Left ventricle myocardium superior (tissue), 1 donor: ENCODE measurements at places on chromosomes 7 and 10. TPM values are rescaled to one million over a fixed set of nuclear protein-coding genes. Genes with fewer than 3 reads are reported as not detected.

DNA sequence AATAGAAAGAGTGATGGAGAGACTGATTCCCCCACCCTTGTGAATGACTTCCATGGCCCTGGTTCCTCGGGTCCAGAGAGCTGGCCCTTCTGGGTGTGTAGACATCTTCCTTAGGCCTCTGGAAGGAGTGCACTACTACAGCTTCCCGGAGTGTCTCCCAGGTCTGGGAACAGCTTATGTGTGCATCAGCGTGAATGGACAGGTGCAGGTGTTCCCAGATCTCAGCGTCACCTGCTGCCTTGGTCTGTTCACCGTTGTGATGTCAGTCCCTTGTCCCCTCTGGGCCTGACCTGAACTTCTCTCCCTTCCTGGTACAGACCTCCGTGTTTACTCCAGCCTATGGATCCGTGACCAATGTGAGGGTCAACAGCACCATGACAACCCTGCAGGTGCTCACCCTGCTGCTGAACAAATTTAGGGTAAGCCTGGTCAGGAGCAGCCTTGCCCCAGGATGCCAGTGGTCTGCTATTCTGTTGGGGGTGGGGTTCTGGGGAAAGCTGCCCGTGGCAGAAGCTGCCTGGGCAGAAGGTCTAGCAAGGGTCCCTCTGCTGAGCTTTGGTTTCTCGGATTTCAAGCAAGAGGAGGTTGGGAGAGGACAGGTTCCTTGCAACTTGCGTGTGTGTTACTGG lies 10.5 kb upstream of the DEPP1 start:
- no peak for DNase-seq

- DNase-seq, result no peak
Measured at GRCh38 chr7:96495751-96496216, 173.9 kb upstream of the SLC25A13 start.

- no peak for DNase-seq
Measured at GRCh38 chr10:18418541-18419215, 232.7 kb downstream of the NSUN6 start.

FGFR2 gene
- 0.17 TPM for total RNA-seq

DNA sequence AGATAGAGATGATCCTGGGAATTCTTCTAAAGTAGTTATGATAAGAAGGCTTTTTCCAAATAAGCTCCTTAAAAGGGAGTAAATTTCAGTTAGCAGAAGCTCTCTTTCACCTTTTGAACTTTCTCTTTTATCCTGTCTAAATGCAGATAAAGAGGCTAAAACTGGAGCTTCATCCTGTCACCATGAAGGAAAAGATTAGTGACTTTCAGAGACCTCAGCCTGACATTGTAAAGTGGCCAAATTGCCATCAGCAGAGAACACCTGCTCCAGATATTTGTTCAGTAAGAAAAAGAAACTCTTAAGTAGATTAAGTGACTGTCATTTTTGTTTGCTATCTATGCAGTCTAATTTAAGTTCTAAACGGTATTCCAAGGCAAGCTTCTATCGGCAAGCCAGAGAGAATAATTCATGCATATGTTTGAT lies 18.3 kb downstream of the VWDE start:
- DNase-seq, result no peak

DNA sequence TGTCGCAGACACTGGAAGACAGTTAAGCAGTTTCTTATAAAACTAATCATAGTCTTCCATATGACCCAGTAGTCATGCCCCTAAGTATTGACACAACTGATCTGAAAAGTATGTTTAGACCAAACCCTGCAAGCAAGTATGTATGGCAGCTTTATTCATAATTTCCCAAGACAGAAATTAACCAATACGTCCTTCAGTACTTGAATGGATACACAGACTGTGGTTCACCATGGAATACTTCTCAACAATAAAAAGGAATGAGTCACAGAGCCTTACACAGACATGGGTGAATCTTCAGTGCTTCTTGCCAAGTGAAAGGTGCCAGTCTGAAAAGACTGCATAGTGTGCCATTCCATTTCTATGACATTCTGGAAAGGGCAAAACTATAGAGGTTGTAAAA lies 50.2 kb upstream of the AKR1E2 start:
- DNase-seq, result no peak

ANKRD61 gene
- total RNA-seq, result 0.20 TPM

GRCh38 chr7:99008921-99009530 lies 130.7 kb downstream of the TRRAP start:
- DNase-seq, result no peak

GRCh38 chr7:37380831-37381230 lies 67.8 kb downstream of the ELMO1 start:
- no peak for DNase-seq

FLNC gene
- 591 TPM for total RNA-seq

GRCh38 chr10:131174651-131175540 lies 136.6 kb downstream of the TCERG1L start:
- DNase-seq, result no peak

DNA sequence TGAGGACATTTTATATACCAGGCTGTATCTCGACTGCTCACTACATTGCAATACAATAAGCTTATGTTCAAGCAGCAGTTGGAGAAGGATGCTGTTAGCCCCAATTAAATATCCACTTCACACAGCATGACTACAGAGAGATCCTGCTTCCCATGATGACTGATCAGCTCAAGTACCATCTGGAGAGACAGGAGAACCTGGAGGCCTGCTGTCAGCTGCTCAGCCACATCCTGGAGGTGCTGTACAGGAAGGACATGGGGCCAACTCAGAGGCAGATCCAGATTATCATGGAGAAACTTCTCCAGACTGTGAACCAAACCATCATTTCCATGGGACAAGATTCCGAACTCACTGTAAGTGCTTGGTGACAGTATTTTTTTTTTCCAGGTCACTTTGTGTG lies 22.5 kb downstream of the RNF133 start:
- no peak for DNase-seq

GBX1 gene
- total RNA-seq, result 1.5 TPM

DNA sequence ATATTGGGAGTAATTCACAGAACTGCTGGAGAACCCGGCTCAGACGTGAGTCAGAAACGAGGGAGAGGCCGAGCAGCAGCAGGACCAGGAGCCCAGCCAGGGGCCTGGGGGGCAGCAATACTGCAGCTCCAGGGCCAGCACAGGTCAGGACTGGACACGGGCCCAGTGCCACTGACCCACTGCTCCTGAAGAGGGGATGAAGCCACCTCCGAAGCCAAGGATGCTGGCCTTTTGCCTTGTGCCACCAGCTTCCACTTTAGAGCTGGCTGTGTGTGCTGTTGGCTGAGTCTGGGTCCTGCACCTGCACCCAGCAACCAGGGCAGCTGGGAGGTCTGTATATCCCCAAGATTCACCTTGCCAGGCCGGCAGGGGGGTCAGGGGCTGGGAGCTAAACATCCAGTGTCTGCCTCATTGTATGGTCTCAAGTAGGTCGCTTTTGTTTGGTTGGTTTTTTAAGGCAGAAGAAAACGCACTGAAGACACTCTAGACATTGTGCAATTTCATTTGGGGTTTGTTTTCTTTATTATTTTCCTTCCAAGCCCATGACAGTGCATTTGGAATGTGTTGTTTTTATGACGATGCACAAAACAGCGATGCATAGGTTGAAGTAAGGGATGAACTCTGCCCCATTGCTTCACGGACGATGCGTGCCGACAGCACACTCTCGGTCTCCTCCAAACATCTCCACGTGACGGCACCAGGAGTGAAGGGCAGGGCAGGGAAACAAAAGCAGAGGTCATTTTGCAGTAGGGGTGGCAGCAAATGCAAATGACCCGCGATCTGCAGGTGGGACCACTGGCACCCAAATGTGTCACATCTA lies 27.7 kb upstream of the INSIG1 start:
- no peak for DNase-seq

- DNase-seq, result peak; percentile 81
Measured at GRCh38 chr7:101814081-101814990, 3.1 kb upstream of the CUX1 start.
